ENCODE measurements at places on chromosomes 5 and 9.

DNA sequence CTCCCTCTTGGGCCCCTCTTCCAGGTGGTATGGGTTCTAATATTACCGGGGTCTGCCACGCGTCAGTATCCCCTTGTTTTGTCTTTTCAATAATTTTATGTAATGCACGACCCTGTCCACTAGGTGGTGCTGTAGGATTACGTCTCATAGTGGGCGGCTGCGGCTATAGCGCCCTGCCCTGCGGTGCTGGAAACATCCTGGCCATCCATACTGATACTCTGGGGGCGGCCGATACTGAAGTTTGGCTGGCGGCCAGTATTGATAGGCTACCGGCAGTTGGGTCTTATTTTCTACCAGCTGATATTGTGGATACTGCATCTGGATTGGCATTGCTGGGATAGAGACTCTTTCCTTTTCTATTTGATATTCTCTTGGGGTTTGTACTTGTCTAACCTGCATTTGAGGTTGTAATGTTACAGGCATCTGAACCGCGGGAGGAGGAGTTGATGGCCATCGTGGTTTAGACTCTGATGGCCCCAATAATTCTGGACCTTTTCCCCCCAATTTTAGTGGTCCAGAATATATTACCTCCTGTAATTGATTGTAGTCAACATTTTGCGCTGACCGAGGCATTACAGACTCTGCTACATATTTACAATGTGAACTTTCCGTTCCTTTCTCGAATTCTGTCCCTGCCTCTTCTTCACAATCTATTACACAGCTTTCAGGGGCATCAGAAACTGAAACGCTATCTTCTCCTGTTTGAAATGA is 3.3 kb upstream of the TMEM141 start:
- DNase-seq = peak; percentile 69

DNA sequence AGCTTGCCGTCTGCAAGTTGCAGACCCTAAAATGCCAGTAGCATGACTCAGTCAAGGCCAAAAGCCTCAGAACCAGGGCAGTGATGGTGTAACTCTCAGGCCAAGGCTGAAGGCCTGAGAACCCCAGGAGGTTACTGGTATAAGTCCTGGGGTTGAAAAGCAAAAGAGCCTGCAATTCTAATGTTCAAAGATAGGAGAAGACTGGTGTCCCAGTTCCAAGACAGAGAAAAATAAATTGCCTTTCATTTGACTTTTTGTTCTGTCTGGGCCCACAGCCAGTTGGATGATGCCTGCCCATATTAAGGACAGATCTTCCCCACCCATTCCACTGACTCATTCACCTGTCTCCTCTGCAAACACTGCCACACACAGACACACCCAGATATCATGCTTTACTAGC is 673.2 kb downstream of the CDH18 start:
- DNase-seq = no peak

GRCh38 chr5:150469718-150470469 is 20.4 kb upstream of the RPS14 start:
- DNase-seq = no peak

DNA sequence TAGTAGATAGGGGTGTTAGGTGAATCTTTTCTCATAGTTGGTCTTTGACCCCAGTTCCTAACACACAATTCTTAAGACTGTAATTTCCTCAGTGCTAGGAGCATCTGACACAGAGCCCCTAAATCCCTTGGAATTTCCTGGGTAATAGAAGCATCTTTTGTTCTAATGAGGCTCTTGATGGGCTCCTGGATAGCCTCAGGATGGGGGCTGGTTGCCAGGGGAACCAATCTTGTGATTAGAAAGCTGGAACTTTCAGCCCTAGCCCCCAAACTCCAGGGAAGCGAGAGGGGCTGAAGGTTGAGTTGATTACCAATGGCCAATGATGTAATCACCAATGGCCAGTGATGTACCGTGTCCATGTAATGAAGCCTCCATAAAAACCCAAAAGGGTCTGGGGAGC is 44.5 kb downstream of the CCDC125 start:
- DNase-seq = no peak

DNA sequence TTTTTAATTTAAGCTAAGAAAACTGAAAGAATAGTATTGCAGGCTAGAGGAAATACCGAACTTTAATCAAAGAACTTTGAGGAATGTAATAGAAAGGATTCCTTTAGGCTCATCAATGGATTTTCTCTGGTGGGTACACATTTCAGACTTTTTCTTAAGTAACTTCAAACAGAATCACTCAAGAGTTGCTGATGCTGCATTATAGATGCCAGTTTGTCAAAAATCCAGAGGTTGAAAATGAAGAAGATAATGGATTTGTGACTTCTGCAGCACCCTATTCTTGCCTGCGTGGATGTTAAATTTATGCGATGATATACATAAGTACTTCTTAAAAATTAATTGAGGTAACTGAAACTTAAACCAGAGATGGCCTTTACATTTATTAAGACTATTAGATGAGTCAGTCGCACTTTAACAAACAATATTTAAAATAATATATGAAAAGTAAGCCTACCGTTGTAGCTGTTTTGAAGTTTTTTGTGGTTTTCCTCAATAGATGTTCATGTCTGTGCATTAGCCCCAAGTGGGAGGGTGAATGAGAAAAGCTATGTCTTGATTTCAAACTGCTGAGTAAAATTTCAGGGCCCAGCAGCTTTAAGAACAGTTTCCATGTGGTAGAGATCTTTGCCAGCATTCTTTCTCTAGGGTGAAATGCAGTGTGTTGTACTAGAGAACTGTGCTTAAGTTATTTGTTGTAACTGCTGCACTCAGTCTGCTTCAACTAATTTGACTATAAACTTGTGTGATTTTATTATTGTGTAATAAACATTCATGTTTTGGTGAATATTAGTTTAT is at the start of gene OGN:
Gene OGN (minus strand): TSS at position 537 of the 795 bp plus-strand sequence. CDS start 1,171 bp downstream, outside the sequence.
- DNase-seq = no peak

- no peak for DNase-seq
These were observed 226.5 kb downstream of the DOCK8 start for GRCh38 chr9:441126-441525.

DNA sequence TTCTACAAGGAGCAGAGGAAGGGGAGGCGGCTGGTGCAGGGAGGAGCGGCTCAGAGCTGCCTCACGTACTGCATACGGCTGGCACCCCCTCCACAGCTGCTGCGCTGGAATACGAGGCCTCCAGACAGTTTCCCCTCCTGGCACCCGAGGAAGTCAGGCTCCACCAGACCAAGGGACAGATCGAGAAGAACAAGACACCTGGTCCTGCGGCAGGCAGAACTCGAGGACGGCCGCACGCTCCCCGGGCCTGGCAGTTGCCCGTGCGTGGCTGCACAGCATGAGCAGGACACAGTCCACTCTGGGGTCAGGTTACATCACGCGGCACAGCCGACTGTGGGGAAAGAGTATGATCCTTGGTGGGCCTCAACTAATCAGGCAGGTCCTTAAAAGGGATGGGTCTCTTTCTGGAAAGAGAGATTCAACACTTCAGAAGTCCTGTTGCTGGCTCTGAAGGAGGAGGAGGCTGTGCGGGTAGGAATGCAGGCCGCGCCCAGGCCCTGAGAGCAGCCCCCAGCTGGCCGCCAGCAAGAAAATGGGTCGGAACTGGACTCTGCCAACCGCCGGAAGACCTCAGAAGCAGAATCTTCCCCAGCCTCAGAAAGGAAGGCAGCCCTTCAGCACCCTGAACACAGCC is 11.6 kb downstream of the UBAC1 start:
- DNase-seq = no peak

DNA sequence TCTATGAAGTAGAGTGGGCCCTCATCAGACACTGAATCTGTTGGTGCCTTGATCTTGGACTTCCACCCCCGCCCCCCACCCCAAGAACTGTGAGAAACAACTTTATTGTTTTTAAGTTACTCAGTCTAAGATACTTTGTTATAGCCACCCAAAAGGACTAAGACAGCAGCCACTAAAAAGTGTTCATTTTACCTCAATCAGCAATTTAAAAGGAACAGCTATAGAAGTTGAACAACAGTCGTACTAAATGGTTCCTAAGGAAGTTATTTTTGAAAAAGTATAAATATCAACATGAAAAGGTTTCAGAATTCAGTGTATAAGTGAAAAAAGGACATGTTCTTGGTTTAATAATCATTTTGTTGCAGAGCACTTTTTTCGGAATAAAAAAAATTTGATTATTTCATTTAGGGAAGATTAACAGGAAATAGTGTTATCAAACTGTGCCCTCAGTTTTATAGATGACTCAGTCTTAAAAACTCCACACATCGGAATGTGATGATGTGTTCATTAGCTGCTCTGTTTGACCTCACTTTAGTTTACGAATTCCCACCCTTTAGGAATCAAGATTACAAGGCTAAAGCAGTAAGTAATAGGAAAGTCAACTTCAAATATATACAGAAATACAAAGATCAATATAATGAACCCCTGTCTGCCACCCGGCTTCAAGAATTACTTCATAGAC is 71.2 kb downstream of the MTAP start:
- DNase-seq = no peak

All from CD4-positive, alpha-beta T cell treated with Interleukin-4 for 1 hour (primary cell).